Iris pigment epithelial cell (primary cell): ENCODE measurements at places on chromosomes 3 and 15.

DNA sequence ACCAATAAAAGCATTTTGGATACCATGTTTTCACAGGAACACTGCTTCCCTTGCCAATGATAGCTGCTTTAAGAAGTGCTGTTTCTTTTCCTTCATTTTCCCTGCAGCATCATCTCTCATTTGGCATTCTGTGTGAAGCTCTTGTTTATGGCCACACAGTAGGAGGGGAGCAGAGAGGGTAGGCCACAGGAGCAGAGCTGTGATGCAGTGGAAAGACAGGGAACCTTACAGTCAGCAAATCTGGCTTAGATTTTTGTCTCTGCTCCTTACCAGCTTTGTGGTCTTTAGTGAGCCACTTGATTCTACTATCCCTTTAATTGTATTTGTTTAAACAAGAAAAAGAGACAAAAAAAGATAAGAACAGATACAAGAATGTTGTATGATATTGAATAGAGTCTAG is 138.7 kb downstream of the RPL22L1 start:
- no peak for DNase-seq

DNA sequence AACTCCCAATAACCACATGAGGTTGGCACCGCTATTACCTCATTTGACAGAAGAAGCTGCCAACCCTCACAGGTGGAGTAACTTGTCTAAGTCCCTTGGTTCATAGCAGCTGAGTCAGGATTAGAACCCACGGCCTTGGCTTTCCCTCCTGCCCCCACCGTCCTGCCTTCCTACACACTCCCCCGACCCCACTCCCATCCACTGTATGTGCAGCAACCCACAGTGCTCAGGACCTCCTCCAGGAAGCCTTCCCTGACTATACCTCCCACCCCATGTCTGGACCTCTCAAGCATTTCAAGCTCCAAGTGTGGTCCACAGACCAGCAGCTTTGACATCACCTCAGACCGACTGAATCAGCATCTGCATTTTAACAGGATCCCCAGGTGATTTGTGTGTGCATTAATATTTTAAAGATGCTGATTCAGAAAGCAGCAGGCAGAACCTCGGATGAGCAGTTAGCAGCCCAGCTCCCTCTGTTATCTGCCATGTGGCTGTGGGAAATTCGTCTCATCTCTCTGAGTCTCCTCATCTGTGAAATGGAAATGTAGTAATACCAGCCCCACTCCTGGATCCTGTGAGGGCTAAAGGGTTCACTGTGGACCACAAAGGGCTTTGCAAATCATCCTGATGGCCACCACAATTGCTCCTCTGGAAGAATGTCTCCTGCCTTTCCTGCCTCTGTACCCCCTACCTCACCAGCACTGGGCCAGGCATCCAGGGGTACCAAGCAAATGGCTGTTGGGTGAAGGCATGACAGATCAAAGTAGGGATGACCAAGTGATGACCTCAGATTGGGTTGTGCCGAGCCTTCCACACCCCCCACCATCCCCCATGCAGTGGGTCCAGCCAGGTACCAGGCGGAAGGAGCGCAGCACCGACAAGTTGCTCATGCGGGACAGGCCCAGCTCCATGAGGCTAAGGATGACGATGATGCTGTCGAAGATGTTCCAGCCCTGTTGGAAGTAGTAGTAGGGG is 62.7 kb downstream of the SCN5A start:
- no peak for DNase-seq

GRCh38 chr3:15096046-15096445 is 2.9 kb downstream of the RBSN start:
- DNase-seq: no peak

- DNase-seq: no peak
Observed at GRCh38 chr3:64410226-64410625, 185.0 kb upstream of the PRICKLE2 start.

- DNase-seq: no peak
Observed at GRCh38 chr3:65288776-65289175, 601.0 kb upstream of the ADAMTS9 start.

GRCh38 chr3:141777957-141778813 is 15.0 kb downstream of the GRK7 start:
- DNase-seq: no peak
